ENCODE measurements at places on chromosomes 1 and 21.
A peak's percentile ranks its signal among the peaks of the same experiment; 100 is the strongest.

- DNase-seq = peak; percentile 23
- H3K27me3 ChIP-seq = peaks cover 47% of the 10 kb centered on the region
- H3K4me3 ChIP-seq = peak overlapping the region; percentile 87
- no peak overlapping the region for H3K27ac ChIP-seq
Observed at GRCh38 chr1:164320790-164321731, 237.9 kb upstream of the PBX1 start.

GRCh38 chr1:183633676-183634343 lies 1.8 kb downstream of the ARPC5 start:
- H3K4me1 ChIP-seq = peaks cover 51% of the 10 kb centered on the region
- peaks cover 5% of the 10 kb centered on the region for H3K36me3 ChIP-seq
- H3K4me3 ChIP-seq = peak overlapping the region; percentile 99
- H3K27ac ChIP-seq = no peak overlapping the region
- peaks cover 11% of the 10 kb centered on the region for H3K27me3 ChIP-seq
- no peak for DNase-seq

- peaks cover 75% of the 10 kb centered on the region for H3K4me1 ChIP-seq
- no peaks in the 10 kb centered on the region for H3K27me3 ChIP-seq
- H3K27ac ChIP-seq = peak overlapping the region; percentile 90
- H3K4me3 ChIP-seq = no peak overlapping the region
- no peak for DNase-seq
Observed at GRCh38 chr1:203675596-203676347, 49.1 kb downstream of the ATP2B4 start.

- H3K4me1 ChIP-seq = peaks cover 32% of the 10 kb centered on the region
- H3K27me3 ChIP-seq = no peaks in the 10 kb centered on the region
- no peak overlapping the region for H3K4me3 ChIP-seq
Observed at GRCh38 chr1:198679535-198680173, 40.8 kb downstream of the PTPRC start.

GRCh38 chr1:197521118-197521739 lies 253.2 kb downstream of the CRB1 start:
- no peak overlapping the region for H3K27ac ChIP-seq
- H3K4me3 ChIP-seq = no peak overlapping the region
- DNase-seq = peak; percentile 37

- no peak overlapping the region for H3K27ac ChIP-seq
- no peaks in the 10 kb centered on the region for H3K27me3 ChIP-seq
- H3K36me3 ChIP-seq = peaks cover 4% of the 10 kb centered on the region
- H3K4me1 ChIP-seq = peaks cover 15% of the 10 kb centered on the region
- no peak overlapping the region for H3K4me3 ChIP-seq
Observed at GRCh38 chr1:183653462-183653794, 312 bp upstream of the APOBEC4 start.

DNA sequence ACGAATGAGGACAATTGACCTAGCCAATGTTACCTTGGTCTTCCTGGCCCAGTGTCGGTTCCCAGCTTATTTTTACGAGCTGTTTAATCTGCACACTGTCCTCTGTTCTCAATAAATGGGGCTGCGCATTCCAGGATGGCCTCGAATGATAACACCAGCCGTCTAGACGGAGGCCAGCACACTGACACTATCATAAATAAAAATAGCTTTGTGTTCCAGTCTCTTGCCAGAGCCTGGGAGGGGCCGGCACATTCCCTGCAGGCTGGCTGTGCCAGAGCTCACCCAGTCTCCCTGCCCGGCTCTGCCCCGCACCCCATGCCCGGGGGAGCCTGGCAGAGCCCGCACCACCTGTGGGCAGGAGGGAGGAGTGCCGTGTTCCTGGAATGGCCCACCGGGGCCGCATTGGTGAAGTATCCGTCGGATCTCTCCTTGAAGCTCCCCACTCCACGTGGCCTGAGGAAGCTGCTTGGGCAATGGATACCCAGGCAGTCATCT lies 92.1 kb downstream of the SPSB1 start:
- no peak for DNase-seq
- H3K4me1 ChIP-seq = peaks cover 14% of the 10 kb centered on the region
- no peak overlapping the region for H3K27ac ChIP-seq
- H3K27me3 ChIP-seq = peaks cover 8% of the 10 kb centered on the region
- no peak overlapping the region for H3K4me3 ChIP-seq
- H3K36me3 ChIP-seq = no peaks in the 10 kb centered on the region

DNA sequence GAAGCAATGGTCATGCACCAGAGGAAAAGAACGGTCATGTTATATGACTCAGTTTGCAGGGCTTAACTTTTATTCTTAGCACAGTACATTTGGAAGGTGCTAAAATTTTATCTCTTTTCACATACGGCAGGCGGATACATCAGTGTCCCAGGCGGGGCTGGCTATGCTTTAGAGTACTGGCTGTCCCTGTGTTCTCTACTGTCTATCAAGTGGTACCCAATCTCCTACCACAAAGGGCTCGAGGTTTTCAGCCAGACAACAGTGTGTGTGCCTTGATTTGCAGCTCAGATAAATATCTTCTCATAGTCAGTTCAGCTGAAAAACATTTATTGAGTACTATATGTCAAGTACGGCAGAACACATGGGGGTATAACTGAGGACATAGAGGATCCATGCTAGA lies 65.3 kb downstream of the URB2 start:
- H3K4me3 ChIP-seq = no peak overlapping the region
- no peaks in the 10 kb centered on the region for H3K27me3 ChIP-seq
- no peaks in the 10 kb centered on the region for H3K36me3 ChIP-seq
- DNase-seq = no peak

DNA sequence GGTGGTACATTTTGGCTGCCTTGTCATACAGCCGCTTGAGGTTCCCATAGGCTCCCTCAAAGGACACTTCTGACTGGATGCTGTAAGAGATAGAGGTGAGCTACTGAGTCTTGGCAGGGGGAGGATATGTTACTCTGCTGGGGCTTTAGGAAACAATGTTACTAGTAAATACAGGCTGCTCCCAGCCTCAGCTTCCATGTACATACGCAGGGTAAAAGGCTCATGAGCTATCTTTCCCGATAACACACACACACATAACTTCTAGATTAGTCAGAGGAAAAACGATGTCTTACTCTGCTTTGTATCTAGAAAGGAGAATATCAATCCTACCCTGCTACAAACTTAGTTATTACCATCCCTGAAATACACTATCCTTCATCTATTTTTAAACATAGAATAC lies 14.3 kb downstream of the SMG5 start:
- no peak overlapping the region for H3K4me3 ChIP-seq
- H3K27ac ChIP-seq = no peak overlapping the region
- H3K4me1 ChIP-seq = no peaks in the 10 kb centered on the region
- H3K36me3 ChIP-seq = peaks cover 38% of the 10 kb centered on the region

- DNase-seq = no peak
- peaks cover 7% of the 10 kb centered on the region for H3K4me1 ChIP-seq
- H3K27me3 ChIP-seq = no peaks in the 10 kb centered on the region
- H3K36me3 ChIP-seq = no peaks in the 10 kb centered on the region
- no peak overlapping the region for H3K27ac ChIP-seq
Observed at GRCh38 chr1:172902861-172903381, 147.8 kb downstream of the TNFSF18 start.

- H3K27ac ChIP-seq = no peak within 1 kb of the TSS
- peak; percentile 77 for DNase-seq
- peak within 1 kb of the TSS; percentile 96 for H3K4me3 ChIP-seq
- H3K36me3 ChIP-seq = no peaks in the 10 kb centered on the region
- peaks cover 26% of the 10 kb centered on the region for H3K27me3 ChIP-seq
Observed at GRCh38 chr1:229342656-229343569, at the start of gene CCSAP. TSS of gene CCSAP (minus strand) at chr1:229343047. CDS start at chr1:229342465, 582 bp downstream.

GRCh38 chr1:80066060-80066459 lies 1059.5 kb upstream of the ADGRL4 start:
- DNase-seq = no peak
- no peaks in the 10 kb centered on the region for H3K36me3 ChIP-seq
- no peak overlapping the region for H3K4me3 ChIP-seq
- peaks cover 7% of the 10 kb centered on the region for H3K4me1 ChIP-seq

DNA sequence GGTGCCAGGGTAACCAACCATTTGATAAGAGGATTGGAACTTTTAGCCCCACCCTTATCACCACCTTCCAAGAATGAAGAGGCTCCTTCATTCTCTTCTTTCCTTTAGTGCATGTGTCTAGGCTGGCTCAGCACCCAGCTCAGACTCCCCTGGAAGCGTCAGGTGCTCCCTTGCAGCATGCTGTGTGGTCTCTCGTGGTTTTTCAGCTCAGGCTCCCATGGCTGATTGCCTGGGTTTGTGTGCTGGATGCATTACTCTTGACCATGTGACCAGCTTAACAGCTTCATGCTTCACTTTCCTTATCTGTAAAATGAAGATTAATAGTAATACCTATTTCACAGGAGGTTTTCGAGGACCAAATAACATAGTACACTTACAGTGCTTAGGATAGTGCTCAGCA lies 198.4 kb downstream of the HHAT start:
- peaks cover 14% of the 10 kb centered on the region for H3K4me1 ChIP-seq
- DNase-seq = no peak
- no peaks in the 10 kb centered on the region for H3K27me3 ChIP-seq
- no peak overlapping the region for H3K27ac ChIP-seq
- H3K36me3 ChIP-seq = no peaks in the 10 kb centered on the region
- no peak overlapping the region for H3K4me3 ChIP-seq

GRCh38 chr1:211737115-211738035 lies 62.0 kb upstream of the NEK2 start:
- H3K4me1 ChIP-seq = peaks cover 36% of the 10 kb centered on the region
- no peaks in the 10 kb centered on the region for H3K36me3 ChIP-seq
- DNase-seq = no peak
- no peaks in the 10 kb centered on the region for H3K27me3 ChIP-seq

- H3K36me3 ChIP-seq = peaks cover 8% of the 10 kb centered on the region
- H3K4me3 ChIP-seq = no peak overlapping the region
Observed at GRCh38 chr21:23899561-23899960, 1707.7 kb downstream of the MRPL39 start.

GRCh38 chr21:45439161-45439872 lies 34.4 kb downstream of the COL18A1 start:
- H3K27me3 ChIP-seq = peaks cover 9% of the 10 kb centered on the region
- DNase-seq = peak; percentile 87
- H3K36me3 ChIP-seq = no peaks in the 10 kb centered on the region
- H3K4me1 ChIP-seq = peaks cover 6% of the 10 kb centered on the region
- no peak overlapping the region for H3K27ac ChIP-seq

- H3K36me3 ChIP-seq = no peaks in the 10 kb centered on the region
- peaks cover 22% of the 10 kb centered on the region for H3K4me1 ChIP-seq
- H3K27ac ChIP-seq = no peak overlapping the region
- no peak for DNase-seq
- peaks cover 17% of the 10 kb centered on the region for H3K27me3 ChIP-seq
Observed at GRCh38 chr1:147341246-147341645, 98.8 kb downstream of the CHD1L start.
